NCI-H1417 (cell line): ENCODE measurements at places on chromosomes 12 and 14.

GRCh38 chr14:60164404-60164711 is 840 bp downstream of the DHRS7 start:
- no peak for DNase-seq

DNA sequence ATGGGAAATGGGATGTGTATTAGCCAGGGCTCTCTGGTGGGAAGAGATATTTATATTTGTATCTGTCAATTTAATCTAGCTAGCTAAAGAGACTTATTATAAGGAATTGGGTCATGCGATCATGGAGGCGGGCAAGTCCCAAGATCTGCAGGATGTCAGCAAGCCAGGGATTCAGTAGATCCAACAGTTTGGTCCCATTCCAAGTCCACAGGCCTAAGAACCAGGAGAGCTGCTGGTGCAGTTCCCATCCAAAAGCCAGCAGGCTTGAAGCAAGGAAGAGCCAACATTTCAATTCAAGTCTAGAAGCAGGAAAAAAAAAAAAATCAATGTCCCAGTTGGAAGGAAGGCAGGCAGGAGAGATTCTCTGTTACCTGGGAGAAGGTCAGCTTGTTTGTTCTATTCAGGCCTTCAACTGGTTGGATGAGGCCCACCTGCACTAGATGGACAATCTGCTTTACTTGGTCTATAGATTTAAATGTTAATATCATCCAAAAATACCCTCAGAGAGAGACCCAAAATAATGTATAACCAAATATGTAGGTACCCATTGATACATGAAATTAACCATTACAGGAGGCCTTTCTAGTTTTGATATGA is 60.7 kb upstream of the BCAT1 start:
- DNase-seq, result no peak

- DNase-seq, result no peak
Observed at GRCh38 chr12:27900920-27901879, 71.3 kb downstream of the PTHLH start.

GRCh38 chr12:2027351-2027750 is 23.1 kb upstream of the DCP1B start:
- no peak for DNase-seq

DNA sequence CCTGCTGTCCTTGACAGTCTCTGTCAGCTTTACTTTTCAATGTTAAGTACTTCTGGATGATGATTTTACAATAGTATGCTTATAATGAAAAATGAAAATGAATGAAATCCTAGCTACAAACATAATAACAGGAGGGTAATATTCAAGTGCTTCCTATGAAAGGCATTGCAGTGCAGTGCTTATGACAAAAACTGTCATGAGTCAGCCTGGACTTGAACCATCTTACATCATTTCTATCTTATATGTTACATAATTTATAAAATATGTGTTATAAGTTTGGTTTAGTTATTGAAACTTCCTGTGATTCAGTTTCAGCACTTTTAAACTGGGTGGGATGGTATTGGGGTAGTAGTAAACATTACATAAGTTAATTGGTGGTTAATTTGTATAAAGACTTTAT is 451.7 kb downstream of the TMEM117 start:
- no peak for DNase-seq
